ENCODE measurements at places on chromosomes 6 and 20.

- no peak for DNase-seq
These were observed at the start of gene SEL1L2 for GRCh38 chr20:13990465-13990864. SEL1L2 (minus strand) TSS chr20:13990614; CDS start chr20:13990534, 80 bp downstream.

DNA sequence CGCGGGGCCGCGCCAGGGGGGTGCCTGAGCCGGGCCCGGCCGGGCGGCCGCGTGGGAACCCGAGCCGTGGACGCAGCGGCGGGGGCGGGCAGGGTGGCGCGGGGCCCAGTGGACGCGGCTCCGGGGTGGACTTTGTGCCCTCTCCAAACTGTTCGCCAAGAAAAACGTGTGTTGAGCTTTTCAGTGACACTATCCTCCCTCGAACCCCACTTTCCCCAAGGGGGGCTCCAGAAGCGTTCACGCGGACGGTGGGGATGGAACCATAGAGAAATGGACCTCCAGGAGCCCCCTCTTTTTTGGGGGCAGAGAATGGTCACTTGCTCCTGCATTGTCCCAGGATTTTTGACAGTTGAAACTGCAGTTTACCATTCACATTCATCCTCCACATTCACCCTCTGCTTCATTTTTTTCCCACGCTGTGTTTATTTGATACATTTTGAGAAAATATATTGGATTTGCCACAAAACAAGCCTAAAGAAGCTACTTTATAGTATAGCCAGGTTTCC lies 2.9 kb upstream of the HIVEP1 start:
- peak; percentile 14 for DNase-seq

DNA sequence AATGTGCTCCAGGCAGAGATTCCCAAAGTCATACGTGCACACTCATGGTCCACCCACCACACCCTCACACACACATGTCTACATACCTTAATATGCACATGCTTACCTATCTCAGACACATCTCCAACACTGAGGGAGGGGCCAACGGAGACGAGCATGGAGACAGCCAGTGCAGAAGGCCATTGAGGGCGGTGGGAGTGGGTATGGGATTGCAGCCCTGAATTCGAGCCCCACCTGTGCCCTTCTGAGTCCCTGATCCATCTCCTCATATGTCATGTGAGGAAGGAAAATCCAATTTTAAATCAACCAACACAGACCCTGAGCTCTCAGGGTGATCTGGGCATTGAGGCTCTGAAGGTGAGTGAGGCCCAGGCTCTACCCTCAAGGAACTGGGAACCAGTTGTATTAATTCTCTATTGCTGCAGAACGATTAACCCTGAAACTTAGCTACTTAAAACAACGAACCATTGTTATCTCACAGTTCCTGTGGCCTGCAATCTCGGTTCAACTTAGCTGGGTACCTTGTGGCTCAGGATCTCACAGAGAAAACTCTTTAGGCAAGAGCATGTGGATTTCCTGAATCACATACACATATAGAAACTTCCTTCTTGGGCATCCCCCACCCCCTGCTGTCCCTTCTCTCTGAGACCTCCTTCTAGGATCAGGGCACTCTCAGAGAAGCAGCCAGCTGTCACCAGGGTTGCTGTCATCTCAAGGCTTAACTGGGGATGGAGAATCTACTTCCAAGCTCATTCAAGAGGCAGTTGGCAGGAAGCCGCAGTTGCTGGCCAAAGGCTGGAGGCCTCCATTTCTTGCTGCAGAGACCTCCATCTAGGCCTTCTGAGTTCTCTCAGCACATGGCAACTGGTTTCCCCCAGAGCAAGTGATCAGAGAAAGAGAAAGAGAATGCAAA lies 28.3 kb downstream of the GLP1R start:
- DNase-seq, result no peak

GRCh38 chr6:118565311-118565960 lies 17.3 kb downstream of the PLN start:
- peak; percentile 41 for DNase-seq

- DNase-seq, result no peak
These were observed 452.6 kb upstream of the RGS17 start for GRCh38 chr6:153583685-153584084.

DNA sequence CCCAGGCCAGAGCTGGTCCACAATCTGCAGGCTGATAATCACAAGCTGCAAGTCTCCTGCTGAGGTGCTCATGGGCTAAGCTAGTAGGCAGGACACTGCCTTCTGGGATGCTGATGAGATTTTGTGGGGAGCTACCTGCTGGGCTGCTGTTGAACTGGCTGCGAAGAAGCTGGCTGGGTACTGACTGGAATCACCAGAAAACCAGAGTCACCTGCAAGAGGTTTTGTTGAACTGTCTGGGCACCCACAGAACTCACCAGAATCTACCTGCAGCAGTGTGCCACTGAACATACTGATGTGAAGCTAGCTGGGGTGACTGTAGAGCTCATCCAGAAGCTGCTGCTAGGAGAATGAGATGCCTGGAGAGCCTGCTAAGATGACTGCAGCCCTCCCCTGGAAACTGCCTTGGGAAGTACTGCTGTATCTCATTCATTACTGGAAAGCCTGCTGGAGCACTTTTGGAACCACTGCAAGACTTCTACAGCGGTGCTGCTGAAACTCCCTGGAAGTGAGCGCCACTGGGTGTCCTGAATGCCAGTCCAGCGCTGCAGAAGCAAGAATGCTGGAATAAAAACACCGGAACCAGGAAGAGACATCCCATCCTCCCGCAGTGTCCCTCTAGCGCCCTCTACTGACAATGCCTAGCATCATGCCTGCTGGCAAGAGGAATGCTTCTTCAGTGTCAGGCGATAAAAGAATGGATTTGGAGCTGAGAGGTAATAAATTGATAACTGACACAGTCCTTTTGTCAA lies 64.9 kb upstream of the ARHGAP18 start:
- DNase-seq, result peak; percentile 64

DNA sequence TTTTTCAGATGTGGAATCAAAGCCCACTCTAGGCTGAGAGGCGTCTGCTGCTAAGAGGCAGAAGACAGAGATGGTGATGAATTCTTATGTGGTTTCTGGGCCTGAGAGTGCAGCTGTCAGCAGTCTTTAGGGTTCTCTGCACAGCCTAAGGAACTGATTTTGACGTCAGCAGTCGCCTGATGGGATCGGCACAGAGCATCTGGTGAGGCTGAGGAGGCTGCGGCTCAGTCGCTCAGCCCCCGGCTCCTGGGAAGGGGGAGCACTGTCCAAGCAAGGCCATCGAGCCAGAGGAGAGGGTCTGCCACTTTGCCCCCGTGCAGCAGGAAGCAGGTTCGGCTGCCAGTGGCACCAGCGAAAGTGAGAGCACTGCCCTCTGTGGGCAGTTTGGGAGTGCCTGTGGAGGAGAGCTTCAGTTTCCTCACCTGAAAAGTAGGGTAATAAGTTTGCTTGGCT lies 92.5 kb downstream of the TCP11 start:
- peak; percentile 17 for DNase-seq

GRCh38 chr20:38892091-38892981 lies 33.9 kb upstream of the FAM83D start:
- peak; percentile 53 for DNase-seq

- no peak for DNase-seq
These were observed 20.6 kb upstream of the VEGFA start for GRCh38 chr6:43749461-43749860.

DNA sequence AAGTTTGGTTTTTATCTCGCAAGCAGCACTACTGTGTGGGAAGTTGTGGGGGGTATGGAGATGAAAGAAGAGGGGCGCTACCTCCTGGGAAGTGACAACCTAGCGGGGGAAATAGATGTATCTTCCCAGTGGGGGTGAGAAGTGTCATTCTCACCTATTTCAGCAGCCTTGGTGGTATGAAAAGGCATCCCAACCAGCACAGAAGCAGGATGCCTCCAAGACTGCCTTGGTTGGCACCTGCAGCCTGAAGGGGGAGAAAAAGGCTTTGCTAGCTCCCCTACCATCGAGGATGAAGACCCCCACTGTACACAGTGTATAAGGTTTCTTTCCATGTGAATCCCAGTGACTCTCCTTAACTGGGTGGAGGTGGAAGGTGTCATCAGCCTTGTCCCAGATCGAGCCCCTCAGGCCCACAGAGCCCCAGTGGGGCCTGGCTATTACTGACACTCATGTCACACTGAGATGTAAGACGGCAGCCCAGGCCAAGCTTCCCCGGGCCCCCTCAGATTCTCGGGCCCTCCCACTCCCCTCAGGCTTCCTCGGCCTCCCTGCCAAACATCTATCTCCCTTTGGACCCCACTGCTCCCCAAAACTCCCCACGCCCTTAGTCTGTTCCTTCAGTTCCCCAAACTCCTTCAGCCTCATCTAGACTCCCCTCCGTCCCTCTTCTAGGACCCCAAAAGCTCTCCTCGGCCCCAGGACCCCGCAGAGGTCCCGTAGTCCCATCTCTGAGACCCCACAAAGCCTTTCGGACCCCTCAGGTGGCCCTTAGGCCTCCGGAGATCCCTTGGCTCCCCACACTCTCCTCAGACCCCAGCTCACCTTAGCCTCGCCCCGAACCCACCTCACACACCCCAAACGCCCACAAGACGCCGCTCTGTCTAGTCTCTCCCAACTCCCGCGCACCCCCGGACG lies 688 bp downstream of the COMMD7 start:
- no peak for DNase-seq

DNA sequence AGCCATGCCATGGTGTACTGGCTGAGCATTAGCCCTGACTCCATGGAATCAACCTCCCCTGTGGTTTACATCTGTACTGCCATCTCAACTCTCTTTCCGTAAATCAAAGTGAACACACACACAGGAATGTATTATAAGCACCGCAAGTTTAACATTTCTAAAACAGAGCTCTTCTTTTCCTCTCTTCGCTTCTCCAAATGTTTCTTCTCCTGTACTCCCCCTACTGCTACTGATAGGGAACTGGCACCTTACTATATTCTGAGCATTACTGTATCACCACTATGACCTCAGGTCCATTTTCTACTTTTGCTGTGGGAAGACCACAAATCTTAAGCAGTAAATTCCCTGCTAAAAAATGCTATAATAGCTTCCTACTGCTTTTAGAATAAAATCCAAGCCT lies 101.2 kb downstream of the NUS1 start:
- no peak for DNase-seq

DNA sequence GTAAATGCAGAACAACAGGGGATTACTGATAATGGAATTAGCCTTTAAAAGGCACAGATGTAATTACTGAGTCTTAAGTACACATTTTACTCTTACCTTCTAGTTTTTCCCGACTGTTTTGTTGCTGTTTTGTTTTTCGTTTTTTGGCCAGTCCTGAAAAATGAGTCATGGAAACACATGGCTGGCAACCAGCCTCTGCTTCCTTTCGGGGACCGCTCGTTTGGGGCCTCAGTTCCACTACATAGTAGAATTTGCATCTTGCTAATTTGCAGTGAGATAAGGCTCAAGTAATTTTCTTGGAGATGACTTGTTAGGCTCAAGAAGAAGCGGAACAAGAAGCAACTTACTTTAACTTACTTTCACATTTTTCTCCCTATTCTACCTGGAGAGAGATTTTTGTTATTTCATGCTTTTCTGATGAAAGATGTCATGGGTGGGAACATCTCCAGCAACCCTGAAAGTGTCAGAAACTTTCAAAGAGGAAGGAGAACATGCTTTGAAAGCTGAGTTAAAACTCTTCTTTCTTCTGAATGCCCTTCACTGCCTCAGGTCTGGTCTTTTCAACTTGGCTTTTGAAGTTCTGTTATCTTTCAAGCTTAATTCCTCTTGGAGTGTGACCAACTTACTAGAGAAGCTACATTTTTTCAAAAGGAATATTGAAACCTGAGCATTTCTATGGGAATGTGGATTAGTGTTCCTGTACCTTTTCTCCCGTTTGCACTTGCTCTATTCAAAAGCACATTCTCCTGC lies 71.5 kb upstream of the HDAC2 start:
- no peak for DNase-seq

DNA sequence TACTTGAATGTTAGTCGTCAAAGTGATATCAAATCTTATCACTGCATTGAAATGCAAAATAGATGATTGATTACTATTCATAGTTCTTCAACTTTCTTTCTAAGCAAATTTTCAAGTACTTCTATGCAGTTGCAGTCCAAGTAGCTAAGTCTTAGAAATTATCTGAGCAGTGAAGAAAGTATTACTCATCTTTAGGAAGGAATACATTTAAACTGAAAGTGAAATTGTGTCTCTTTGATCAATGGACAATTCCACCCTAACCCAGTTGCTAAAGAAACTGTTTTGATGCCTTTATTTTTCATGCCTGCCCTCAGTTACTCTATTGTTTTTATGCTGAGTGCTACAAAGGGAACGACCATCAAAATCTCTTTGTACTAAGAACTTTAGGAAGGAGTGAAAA lies 337.4 kb downstream of the GRIK2 start:
- no peak for DNase-seq

GRCh38 chr6:110528101-110528929 lies 51.9 kb upstream of the SLC22A16 start:
- peak; percentile 73 for DNase-seq

DNA sequence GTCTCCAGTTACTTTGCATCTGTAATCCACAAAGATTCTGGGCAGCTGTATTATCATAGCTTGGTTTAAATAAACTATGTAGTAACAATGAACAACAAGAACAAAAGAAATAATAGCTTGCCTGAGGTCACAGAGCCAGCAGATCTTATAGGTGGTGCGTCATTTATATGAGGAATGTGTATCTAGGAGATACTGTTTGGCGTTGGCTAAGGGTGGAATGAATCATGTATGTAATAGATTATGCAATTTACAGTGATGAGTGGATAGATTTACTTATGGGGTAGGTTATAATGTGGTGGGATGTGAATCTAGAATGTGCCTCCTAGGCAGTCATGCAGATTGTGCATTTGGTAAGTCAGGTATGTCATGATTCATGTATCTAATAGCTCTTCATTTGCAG lies 42.8 kb downstream of the HNF4A start:
- DNase-seq, result no peak

Data from activated CD4-positive, alpha-beta T cell treated with anti-CD3 and anti-CD28 coated beads, Interleukin-2, Interleukin-6, amounts not matched to agents 100 ng/mL and 50 ng/mL, durations not matched to agents 16 hours and 8 hours (primary cell).